ENCODE measurements at places on chromosomes 4 and X.

DNA sequence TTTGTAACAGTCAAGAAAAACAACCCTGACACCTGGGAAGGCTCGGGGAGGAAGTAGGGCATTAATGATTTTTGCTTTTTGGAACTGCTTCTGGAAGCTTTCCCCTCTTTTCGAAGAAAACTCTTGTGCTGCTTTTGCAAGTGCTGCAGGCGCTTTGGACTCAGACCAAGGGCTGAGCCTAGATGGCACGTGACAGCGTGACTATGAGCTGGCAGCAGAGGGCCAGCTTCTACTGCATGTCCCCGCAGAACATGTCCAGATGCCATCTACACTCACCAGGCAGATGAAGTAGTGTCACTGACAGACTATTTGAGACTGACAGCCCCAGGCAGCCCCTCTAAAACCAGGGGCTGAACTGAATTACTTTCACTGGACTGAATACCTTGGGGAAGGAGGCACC, 6.2 kb downstream of the NR0B1 start:
- H3K27ac ChIP-seq: no peak overlapping the region
- H3K36me3 ChIP-seq: no peaks in the 10 kb centered on the region
- H3K4me3 ChIP-seq: no peak overlapping the region
- no peak for DNase-seq
- no peaks in the 10 kb centered on the region for H3K4me1 ChIP-seq

GRCh38 chrX:17025621-17026302, 79.3 kb downstream of the REPS2 start:
- H3K27me3 ChIP-seq: no peaks in the 10 kb centered on the region
- no peak overlapping the region for H3K27ac ChIP-seq
- no peak for DNase-seq
- no peak overlapping the region for H3K4me3 ChIP-seq

GRCh38 chr4:150379454-150379853, 202.5 kb upstream of the MAB21L2 start:
- no peaks in the 10 kb centered on the region for H3K36me3 ChIP-seq
- no peaks in the 10 kb centered on the region for H3K4me1 ChIP-seq
- no peak overlapping the region for H3K27ac ChIP-seq
- H3K27me3 ChIP-seq: no peaks in the 10 kb centered on the region

- no peak overlapping the region for H3K4me3 ChIP-seq
- H3K27me3 ChIP-seq: no peaks in the 10 kb centered on the region
These were observed 53.9 kb upstream of the HEPH start for GRCh38 chrX:66110112-66110511.

GRCh38 chr4:79959652-79960051, 113.4 kb downstream of the ANTXR2 start:
- no peaks in the 10 kb centered on the region for H3K4me1 ChIP-seq
- H3K36me3 ChIP-seq: no peaks in the 10 kb centered on the region
- H3K4me3 ChIP-seq: no peak overlapping the region
- H3K27me3 ChIP-seq: no peaks in the 10 kb centered on the region

All from GM12878 (cell line).